ENCODE measurements at places on chromosomes 12 and 14.

DNA sequence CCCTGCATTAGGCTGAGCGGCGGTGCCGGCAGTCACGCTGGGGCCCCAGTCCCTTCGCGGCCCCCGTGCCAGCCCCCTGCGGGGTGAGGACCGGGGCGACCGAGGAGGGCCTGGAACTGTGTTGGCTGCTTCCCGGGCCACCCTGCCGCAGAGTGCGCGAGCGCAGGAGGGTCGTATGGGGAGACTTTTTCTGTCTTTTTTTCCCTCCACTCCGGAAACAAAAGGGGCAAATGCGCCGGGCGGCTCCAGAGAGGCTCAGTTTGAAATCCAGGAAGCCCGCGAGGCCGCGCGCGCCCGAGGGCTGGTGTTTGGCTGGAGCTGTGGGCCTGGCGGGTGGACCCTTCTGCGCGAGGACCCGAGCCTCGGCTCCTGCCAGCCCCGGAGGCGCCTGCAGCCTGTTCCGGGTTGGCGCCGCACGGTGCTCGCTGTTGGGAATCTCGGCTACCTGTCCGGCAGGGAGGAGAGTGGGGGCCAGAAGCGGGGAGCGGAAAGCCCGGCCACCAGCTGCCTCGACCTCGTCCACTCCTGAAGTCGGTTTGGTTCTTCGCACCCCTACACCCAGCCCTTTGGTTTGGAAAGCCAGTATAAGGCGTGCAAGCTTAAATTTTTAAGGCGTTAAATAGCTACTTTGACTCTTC, 638 bp downstream of the PLEKHG3 start:
- no peak for DNase-seq

- no peak for DNase-seq
Observed at GRCh38 chr12:125492354-125493270, 427.4 kb downstream of the AACS start.

- DNase-seq = no peak
Observed at GRCh38 chr12:43425361-43425760, 126.6 kb downstream of the ADAMTS20 start.

DNA sequence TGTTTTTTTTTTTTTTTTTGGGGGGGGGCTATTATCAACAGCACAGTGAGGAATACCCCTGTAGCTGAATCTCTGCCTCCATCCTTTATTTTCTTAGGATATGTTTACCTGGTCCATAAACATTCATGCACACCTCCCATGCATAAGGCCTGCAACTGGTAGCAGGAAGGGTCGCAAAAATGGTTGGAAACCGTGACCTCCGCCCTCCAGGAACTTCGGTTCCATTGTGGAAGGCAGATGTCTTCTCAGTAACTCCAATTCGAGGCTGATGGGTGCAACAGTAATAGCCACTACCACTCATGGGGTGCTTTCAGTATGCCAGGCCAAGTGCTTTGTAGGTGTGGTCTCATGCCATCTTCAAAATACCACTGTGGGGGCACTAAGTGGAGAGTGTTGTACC, 40.2 kb downstream of the ACACB start:
- DNase-seq = no peak

GRCh38 chr14:68947802-68948201, 31.3 kb downstream of the ACTN1 start:
- no peak for DNase-seq

- no peak for DNase-seq
Observed at GRCh38 chr12:124949779-124950728, 35.6 kb upstream of the UBC start.

- no peak for DNase-seq
Observed at GRCh38 chr14:43894534-43894933, 612.5 kb downstream of the FSCB start.

DNA sequence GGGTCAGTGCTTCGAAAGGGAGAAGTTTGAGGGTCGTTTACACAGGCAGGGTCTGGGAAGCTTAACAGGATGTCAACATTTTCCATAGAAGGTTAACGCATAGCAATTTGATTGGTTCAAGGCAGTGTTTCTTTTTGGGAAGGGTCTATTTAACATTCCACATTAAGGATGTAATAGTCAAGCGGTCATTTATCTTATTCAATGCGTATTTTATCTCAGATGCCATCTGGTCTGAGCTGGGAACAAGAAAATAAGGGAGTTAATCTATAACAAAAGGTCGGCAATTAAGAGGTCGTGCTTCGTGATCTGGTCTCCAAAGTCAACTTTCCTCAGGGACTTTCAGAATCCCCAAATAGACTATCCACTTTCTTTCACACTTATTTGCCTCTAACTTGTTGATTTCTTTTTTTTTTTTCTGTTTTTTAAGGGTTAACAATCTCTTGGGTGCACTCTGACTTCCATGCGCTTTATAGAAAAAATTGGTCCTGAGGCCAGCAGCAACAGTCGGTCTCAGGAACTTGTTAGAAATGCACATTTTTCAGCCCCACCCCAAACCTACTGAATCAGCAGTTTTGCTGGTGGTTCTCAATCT, 550 bp upstream of the RESF1 start:
- DNase-seq = no peak

GRCh38 chr14:39268393-39268792, 34.7 kb downstream of the MIA2 start:
- DNase-seq = no peak

DNA sequence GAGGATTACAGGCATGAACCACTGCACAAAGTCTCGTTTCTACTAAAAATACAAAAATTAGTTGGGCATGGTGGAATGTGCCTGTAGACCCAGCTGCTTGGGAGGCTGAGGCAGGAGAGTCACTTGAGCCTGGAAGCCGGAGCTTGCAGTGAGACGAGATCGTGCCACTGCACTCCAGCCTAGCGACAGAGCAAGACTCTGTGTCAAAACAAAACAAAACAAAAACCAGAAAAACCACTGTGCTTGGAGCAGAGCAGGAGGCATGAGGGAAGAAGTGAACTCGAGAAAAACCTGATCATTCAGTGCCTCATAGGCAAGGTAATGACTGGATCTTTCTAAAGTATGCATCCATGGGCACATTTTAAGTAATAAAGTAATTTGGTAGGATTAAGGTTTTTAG, 487.8 kb downstream of the KCNH5 start:
- no peak for DNase-seq

DNA sequence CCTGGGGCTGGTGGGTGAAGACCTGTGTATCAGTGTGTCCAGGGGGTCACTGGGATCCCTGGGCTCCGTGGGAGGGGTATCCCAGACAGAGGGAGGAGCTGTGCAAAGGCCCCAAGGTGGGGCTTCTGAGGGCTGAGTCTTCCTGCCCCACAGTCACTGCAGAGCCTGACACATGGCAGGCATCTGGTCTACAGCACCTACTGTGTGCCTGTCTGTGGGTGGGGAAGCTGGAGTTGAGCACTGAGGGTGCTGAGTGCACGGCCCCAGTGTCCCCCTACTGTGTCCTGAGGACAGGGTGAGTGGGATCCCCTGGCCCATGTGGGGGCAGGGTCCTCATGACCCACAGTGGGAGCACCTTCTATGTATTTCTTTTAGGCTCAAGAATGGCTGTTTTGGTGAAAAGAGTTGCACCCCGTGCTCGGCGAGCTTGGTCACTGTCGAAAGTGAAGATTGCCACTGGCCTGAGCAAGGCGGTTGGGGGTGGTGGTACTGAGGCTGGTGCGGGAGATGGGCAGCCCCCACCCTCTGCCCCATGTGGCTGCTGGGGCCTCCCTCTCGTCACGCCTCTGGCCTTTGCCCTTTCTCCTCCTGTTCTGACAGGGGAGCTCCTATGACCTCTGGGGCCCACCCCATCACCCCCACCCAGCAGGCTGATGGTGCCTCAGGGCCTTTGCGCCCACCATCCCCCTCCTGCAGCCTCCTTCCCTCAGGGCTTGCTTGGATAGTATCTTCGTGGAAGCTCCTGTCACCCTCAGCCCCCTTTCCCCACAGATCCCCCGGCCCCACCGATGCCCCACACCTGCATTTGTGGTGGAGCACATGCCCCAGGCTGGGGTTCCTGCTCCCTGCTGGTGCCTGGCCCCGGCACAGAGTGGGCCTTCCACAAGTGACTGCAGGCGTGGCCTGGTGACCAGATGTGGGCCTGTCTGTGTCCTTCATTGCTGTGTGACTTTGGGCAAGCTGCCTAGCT, 55.8 kb downstream of the BEGAIN start:
- no peak for DNase-seq

Data from cortex of kidney (tissue), 1 donor.